NCI-H1105 (cell line): ENCODE measurements at places on chromosomes 1 and 21.

- DNase-seq: no peak
Measured at GRCh38 chr1:174580801-174581200, 133.0 kb downstream of the GPR52 start.

DNA sequence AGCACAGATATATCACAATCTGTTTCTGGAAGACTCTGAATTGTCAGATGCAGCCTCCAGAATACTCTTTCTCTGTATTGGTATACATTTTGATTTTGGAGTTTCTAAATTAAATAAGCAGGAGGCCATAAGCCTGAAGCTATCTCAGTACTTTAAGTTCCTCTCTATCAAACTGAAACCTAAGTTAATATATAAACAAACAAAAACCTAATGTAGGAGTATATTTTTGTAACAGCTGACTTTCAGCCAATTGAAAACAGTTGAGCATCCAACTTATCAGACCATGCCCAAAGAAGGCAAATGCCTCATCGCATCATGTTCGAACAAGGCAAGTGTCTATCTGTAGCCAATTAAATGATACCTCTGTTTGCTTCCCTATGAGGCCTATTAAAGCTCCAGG lies 1054.4 kb downstream of the AMY1C start:
- DNase-seq: no peak

GRCh38 chr1:184764483-184764882 lies 9.8 kb upstream of the EDEM3 start:
- no peak for DNase-seq

DNA sequence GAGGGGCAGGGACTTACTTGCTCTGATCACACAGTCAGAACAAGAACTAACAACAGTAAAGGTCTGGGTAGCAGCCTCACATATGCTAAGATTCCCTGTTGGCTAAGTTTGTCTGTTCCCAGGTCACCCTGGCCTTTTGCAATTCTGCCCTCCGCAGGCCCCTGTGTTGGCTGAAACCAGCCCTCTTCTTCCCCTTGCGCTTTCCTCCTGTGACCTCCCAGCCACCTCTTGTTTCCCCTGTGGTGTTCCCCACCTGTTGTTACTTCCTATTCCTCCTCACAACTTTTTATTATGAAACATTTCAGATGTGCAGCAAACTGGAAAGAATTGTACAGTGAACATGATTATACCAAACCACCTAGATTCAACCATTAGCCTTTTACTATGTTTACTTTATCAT lies 23.4 kb downstream of the MAPKAPK2 start:
- DNase-seq: no peak

- no peak for DNase-seq
Measured at GRCh38 chr1:240658312-240658960, 46.5 kb upstream of the GREM2 start.
